ENCODE measurements at places on chromosomes 7 and 10.
A peak's percentile ranks its signal among the peaks of the same experiment; 100 is the strongest.

DNA sequence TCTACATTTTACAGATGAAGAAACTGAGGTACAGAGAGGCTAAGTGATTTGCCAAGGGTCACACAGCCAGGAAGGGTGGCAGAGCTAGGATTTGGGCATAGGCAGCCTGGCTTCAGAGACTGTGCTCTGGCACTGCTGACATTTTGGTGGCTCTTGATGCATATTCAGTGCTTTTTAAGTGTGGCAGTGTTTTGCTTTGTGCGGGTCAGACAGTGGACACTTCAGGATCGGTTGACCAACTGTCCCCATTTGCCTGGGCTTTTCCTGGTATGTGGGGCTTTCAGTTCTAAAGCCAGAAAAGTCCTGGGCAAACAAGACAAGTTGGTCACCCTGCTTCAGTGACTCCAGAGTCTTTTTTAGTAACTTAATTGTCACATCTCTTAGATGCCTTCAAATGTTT, 35.0 kb downstream of the SUFU start:
- DNase-seq, result no peak

DNA sequence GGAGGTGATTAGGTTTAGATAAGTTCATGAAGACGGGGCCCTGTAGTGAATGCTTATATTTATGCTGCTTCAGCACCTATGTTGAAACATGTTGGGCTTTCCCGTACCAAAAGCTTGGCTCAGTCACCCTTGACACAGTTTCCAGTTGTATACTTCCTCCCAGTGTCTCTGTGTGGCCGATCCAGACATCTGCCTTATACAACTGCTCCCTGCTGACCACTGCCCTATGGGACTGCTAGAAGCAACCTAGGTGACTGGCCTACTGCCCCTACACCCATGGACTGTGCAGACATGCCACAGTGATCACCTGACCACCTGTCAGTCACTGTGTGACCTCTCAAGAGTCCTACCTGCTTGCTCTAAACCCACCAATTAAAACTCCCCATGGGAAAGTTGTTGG, 22.6 kb upstream of the TSPAN13 start:
- DNase-seq, result no peak

DNA sequence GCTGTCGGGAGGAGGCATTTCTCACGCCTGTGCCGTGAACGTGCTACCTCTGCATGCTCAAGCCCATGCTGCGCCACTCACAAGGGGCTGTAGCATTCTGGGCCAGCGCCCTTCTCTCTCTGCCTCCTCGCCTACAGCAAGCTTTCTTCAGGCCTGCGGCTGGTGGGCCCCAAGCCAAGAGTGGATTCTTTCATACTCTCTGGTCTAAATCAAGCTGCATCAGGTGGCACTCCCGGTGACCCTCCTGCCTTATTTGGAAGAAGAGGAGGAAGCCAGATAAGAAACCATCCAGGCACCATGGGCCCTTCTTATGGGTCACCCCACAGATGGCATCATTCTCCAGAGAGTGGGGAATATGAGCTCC, 86.7 kb upstream of the DUSP5 start:
- DNase-seq, result peak; percentile 55

DNA sequence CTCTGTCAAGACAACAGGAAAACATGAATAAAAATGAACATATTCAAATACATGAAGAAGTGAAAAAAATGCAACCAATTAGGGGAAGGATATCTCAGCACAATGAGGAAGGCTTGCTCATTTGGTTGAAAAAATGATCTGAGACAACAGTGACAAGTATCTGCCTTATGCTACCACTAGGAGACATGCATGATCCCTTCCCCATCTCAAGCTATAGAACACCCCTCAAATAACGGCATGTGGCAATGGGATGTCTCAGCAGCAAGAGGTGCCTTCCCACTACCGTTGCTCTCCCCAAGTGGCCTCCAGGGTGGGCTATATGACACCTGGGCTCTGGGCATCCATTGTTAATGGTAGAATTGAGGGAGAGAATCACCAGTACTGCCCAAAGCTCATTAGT, 98.1 kb upstream of the RSU1 start:
- peak; percentile 11 for DNase-seq

- no peak for DNase-seq
Observed at GRCh38 chr7:41858201-41858600, 155.3 kb upstream of the INHBA start.
